Left kidney (tissue), 8 donors: ENCODE measurements at places on chromosomes 16 and 17. TPM values are rescaled to one million over a fixed set of nuclear protein-coding genes. Genes with fewer than 3 reads are reported as not detected.

GRCh38 chr16:50011707-50012106 is 13.3 kb upstream of the CNEP1R1 start:
- DNase-seq: no peak

DNA sequence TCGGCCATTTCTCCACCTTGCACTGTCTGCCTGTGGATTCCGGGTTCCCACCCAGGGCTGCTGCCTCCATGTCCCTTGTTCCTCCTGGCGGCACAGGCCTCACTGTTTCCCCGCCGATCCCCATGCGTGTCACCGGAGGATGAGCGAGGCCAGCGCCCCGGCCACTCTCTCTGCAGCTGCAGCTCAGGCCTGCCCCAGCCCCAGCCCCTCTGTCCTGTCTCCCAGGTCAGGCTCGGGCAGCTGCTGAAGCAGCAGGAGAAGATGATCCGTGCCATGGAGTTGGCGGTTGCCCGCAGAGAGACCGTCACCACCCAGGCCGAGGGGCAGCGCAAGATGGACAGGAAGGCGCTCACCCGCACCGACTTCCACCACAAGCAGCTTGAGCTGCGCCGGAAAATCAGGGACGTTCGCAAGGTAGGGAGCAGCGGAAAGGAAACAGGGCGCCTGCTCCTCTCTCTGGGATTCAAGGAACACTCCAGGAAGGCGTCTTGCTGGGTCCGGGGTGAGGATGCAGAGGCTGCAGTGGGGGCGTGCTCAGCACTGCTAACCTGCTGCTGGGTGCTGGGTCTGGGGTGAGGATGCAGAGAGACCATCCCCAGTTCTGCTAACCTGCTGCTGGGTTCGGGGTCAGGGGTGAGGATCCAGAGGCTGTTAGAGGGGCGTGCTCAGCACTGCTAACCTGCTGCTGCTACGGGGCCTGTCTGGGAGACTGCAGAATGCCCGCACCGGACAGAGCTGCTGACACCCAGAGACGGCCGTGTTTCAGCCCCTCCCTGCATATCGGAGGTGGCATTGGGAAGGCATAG is 6.1 kb upstream of the GAA start:
- no peak for DNase-seq

OR1A1 gene
- 0.08 TPM for polyA plus RNA-seq

TBC1D3C gene
- polyA plus RNA-seq: not detected

GRCh38 chr17:45689451-45689850 is 94.7 kb upstream of the CRHR1 start:
- DNase-seq: no peak

- peak; percentile 90 for DNase-seq
Observed at GRCh38 chr17:31394544-31394943, 3.1 kb downstream of the RAB11FIP4 start.

- DNase-seq: no peak
Observed at GRCh38 chr16:3578610-3579551, 1.7 kb upstream of the NLRC3 start.

DNA sequence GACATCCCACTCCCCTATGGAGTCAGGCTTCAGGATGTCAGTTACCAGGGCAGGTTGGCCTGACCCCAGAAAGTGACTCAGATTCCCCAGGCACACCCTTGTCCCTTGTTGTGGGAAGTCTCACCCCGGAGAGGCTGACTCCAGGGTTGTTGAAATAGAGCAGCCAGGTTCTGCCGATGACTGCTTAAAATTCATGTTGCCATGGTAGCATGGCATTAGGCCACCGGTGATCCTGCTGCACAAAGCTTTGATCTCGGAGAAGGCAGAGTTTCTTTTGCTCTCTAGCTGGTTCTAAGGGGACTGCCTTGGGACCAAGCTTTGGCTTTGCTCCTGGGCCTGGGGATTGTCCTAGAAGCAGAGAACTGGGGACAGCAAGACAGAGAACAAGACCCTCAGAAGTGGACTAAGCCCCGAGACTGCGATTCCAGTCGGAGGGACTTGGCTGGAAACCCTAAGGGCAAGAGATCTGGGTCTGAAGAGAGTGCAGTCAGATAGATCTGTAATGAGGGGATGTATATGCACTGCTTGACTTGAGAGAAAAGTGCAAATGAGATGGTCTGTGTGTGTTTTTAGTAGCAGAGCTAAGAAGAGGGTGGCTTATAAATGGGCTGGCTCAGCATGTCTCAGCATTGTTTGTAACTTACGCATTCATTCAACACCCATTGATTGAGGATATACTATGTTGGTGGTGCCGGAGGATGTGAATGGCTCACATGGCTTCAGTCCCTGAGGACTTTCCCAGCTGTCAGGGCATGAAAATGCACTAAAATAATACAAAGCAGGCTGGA is 106.9 kb downstream of the RGS9 start:
- no peak for DNase-seq

CDH15 gene
- polyA plus RNA-seq: 2.7 TPM

- DNase-seq: no peak
Observed at GRCh38 chr17:82961366-82962162, 117.8 kb upstream of the METRNL start.

GRCh38 chr16:66229651-66230050 is 136.8 kb upstream of the CDH5 start:
- no peak for DNase-seq

- no peak for DNase-seq
Observed at GRCh38 chr16:84155771-84156170, 10.7 kb downstream of the DNAAF1 start.

- peak; percentile 72 for DNase-seq
Observed at GRCh38 chr16:54286366-54287130, at the start of gene IRX3. IRX3 (minus strand) TSS chr16:54286787; CDS start chr16:54286050, 737 bp downstream.

DNA sequence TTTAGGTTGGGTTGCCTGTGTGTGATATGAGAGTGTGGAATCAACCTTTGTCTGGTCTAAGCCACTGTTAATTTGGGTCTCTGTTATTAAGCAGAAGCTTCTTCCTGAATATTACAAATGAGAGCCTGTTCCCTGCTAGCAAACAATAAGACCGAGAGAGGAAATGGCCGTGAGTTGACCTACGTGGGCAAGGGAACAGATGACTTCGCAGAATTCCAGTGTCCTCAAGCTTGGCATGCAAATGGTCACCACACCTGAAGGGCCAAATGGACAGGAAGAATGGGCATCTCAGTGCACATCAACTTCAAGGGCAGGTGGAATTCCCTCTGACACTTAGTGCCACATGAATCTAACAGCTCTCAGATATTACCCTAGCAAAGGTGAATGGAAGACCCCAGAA is 250.8 kb upstream of the FOXF1 start:
- no peak for DNase-seq

GRCh38 chr16:81738783-81739496 is 40.2 kb upstream of the PLCG2 start:
- no peak for DNase-seq

FOXC2 gene
- polyA plus RNA-seq: 38.8 TPM

PABPN1L gene
- polyA plus RNA-seq: not detected

- DNase-seq: no peak
Observed at GRCh38 chr17:36495076-36495578, 8.6 kb downstream of the ZNHIT3 start.

BAIAP3 gene
- 4.6 TPM for polyA plus RNA-seq

DNA sequence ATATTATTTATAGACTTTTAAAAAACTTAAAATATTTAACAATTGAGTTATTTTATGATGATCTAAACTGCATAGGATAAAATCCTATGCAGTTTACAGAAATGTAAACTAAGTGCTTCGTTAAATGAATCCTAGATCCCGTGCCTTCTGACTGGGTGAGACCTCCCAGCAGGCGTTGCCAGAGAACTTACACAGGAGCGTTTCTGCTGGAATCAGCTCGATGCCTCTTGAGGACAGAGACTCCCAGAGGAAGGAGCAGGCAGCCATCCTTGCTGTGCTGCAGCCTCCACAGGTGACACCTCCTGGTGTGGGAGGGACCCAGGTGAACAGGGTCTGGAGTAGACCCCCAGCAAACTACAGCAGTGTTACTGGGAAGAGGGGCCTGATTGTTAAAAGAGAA is 160.4 kb downstream of the WWOX start:
- DNase-seq: no peak

KRT222 gene
- 0.12 TPM for polyA plus RNA-seq

KRT20 gene
- 0.33 TPM for polyA plus RNA-seq

DNA sequence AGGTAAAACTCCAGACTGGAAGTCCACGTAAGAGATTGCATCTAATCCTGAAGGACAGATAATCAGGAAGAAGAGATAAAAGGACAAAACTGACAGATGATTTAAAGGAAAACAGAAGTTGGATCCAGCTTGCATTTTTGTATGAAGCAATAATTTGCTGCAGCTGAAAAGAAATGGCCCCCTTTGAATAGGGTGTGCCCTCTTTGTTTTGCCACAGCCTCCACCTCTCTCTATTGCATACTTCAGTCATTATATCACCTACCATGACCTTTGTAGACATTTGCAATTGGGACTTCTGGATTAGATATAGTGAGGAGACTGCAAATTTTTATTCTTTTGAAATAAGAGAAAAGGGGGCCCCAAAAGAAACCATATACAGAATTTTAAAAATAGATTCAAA is 8.1 kb downstream of the NOG start:
- DNase-seq: no peak

GRCh38 chr17:49422714-49423113 is 8.0 kb upstream of the PHB1 start:
- no peak for DNase-seq

- DNase-seq: no peak
Observed at GRCh38 chr17:11558681-11559234, 39.5 kb upstream of the DNAH9 start.

DNA sequence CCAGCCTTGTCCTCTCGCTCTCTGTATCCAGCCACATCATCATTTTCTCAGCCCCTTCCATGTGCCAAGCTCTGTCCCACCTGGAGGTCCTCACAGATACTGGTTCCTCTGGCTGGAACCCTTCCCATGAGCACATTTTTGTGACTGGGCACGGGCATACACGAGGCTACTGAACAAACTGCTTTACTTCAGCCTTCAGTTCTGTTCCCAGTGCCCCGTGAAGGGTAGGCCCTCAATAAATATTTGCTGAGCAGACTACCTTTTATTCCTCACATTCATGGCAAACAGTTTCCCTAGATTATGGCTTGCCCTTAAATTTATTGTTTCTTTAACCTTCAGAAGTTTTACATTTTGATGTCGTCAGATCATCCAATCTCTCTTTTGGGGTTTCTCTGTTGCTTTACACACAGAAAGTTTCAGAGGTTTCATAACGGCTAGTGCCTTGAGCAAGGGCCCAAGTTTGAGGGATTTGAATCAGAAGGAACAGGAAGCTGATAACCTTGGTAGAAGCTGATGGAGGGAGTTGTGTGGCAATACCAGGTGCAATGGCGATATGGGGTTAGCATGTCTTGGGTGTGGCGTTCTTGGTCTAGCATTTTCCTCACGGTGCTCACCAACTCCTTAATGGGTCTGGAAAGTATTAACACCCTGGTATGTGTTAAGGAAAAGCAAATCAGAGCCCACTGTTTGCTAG is 27.8 kb downstream of the TMEM92 start:
- no peak for DNase-seq

DNA sequence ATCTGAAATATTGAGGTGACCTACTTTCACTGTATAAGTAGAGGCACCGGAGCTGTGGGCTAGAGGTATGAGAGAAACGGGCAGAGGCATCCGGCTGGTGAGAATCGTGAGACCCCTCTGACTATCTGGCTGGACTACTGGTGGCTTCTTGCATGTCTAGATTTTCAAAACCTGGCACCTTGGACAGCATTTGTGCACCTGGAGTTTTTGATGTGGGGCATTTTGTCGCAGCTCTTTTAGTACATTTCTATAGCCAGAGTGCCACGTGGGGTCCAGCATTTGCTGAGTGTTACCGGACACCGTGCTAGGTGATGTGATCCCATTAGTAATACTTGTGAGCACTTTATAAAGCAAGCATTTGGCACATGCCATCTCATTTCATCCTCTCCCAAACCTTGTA is 32.6 kb upstream of the SHISA9 start:
- no peak for DNase-seq

DNA sequence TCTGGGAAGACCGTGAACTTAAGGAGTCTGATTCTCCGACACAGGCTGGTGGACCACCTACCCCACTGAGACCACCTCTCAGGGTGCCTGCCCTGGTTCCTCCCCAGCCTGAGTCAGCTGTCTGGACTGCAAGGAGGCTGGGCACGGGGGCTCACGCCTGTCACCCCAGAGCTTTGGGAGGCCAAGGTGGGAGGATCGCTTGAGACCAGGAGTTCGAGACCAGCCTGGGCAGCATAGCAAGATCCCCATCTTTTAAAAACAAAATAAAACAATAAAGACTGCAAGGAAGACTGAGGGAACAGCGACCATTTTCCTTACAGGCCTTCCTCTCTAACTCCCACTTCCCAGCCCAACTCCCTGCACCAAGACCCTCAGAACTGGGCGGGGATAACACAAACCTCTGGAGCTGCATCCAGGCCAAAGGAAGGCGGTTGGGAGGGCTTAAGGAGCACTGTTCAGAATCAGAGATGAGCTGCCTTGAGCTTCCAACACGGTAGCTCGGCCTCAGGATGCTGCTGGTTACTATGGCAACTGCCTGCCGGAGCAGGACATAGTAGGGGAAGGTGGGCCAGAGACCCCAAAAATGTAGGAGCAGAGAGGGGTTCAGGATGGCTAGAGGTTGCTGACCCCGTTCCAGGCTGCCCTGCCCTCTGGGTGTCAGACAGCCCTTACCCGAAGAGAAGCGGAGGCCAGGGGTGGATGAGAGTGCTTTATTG is 4.4 kb downstream of the APOBR start:
- DNase-seq: no peak

DNA sequence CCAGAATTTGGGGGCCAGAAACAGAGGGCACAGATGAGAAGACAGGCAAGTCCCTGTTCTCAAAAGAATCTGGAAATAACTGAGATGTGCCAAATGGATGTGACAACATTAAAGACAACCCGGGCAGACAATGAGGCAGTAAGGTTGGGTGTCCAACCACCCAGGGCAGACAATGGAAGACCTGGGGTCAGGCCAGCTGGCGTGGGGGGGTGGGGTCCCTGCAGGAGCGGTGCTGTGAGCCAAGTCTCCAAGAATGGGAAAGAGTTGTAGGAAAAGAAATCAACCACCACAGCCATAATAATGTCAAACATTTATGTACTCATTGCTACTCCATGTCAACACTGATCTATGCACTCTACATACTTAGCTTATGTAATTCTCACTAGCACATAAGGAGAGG is 203.3 kb downstream of the C16orf78 start:
- no peak for DNase-seq

- DNase-seq: no peak
Observed at GRCh38 chr16:87002717-87003413, 314.3 kb downstream of the C16orf95 start.
